A549 treated with CpdA at 1 μM for 4 hours (cell line): ENCODE measurements at places on chromosomes 1 and 21. TPM values are rescaled to one million over a fixed set of nuclear protein-coding genes. Genes with fewer than 3 reads are reported as not detected.

RIPPLY3 gene
- total RNA-seq, result 0.56 to 0.73 TPM (median 0.66 TPM) in 5 replicates

TACSTD2 gene
- not detected in 5 replicates for total RNA-seq

C1orf167 gene
- 0.08 TPM in 1 of 5 replicates, not detected in the others for total RNA-seq

LCE1F gene
- total RNA-seq, result not detected in 5 replicates

LCE3A gene
- not detected in 5 replicates for total RNA-seq

ATAD3C gene
- not detected in 5 replicates for total RNA-seq

SLC30A2 gene
- 0.03 to 0.17 TPM (median 0.04 TPM) in 4 of 5 replicates, not detected in the other for total RNA-seq

NCAM2 gene
- not detected in 5 replicates for total RNA-seq

CD34 gene
- 0.01 TPM in 1 of 5 replicates, not detected in the others for total RNA-seq

LRRC39 gene
- total RNA-seq, result 0.09 to 0.15 TPM in 2 of 5 replicates, not detected in the others

C1QTNF12 gene
- total RNA-seq, result 0.69 to 1.9 TPM (median 1.4 TPM) in 5 replicates

BEND5 gene
- total RNA-seq, result not detected in 5 replicates

NCMAP gene
- total RNA-seq, result 0.03 to 0.08 TPM (median 0.04 TPM) in 4 of 5 replicates, not detected in the other

UQCRHL gene
- 6.7 to 9.8 TPM (median 7.3 TPM) in 5 replicates for total RNA-seq

MPL gene
- 0.09 to 0.22 TPM in 2 of 5 replicates, not detected in the others for total RNA-seq

MYOCOS gene
- total RNA-seq, result not detected in 5 replicates

NGF gene
- 2.3 to 4.9 TPM (median 4.0 TPM) in 5 replicates for total RNA-seq

C4BPA gene
- 0.44 to 1.5 TPM (median 0.59 TPM) in 5 replicates for total RNA-seq

AGBL4 gene
- not detected in 5 replicates for total RNA-seq

ST3GAL3 gene
- 1.7 to 2.9 TPM (median 2.4 TPM) in 5 replicates for total RNA-seq

HPCAL4 gene
- total RNA-seq, result 0.24 to 0.41 TPM (median 0.29 TPM) in 5 replicates

GPA33 gene
- total RNA-seq, result not detected in 5 replicates

DENND2C gene
- total RNA-seq, result 0.29 to 0.93 TPM (median 0.45 TPM) in 5 replicates

SHISAL2A gene
- 0.19 TPM in 1 of 5 replicates, not detected in the others for total RNA-seq

TRIM63 gene
- 0.03 TPM in 1 of 5 replicates, not detected in the others for total RNA-seq

LCE1C gene
- not detected in 5 replicates for total RNA-seq

OR2M5 gene
- not detected in 5 replicates for total RNA-seq

CYYR1 gene
- not detected in 5 replicates for total RNA-seq

LRRC3 gene
- total RNA-seq, result 0.98 to 2.0 TPM (median 1.7 TPM) in 5 replicates

CA14 gene
- not detected in 5 replicates for total RNA-seq

TMEM269 gene
- 0.07 to 0.40 TPM (median 0.10 TPM) in 4 of 5 replicates, not detected in the other for total RNA-seq

CD48 gene
- not detected in 5 replicates for total RNA-seq

DYRK1A gene
- 9.7 to 15.7 TPM (median 11.7 TPM) in 5 replicates for total RNA-seq

RIPK4 gene
- total RNA-seq, result 11.2 to 14.7 TPM (median 12.2 TPM) in 5 replicates

CSF3R gene
- not detected in 5 replicates for total RNA-seq

CAPN9 gene
- not detected in 5 replicates for total RNA-seq

SYT14 gene
- 0.03 to 0.11 TPM (median 0.06 TPM) in 5 replicates for total RNA-seq

CREG1 gene
- 74.8 to 97.3 TPM (median 92.2 TPM) in 5 replicates for total RNA-seq

SOAT1 gene
- 14.6 to 28.7 TPM (median 26.5 TPM) in 5 replicates for total RNA-seq

HSD3B1 gene
- total RNA-seq, result not detected in 5 replicates

NKAIN1 gene
- total RNA-seq, result 0.98 to 1.7 TPM (median 1.5 TPM) in 5 replicates

FAM177B gene
- not detected in 5 replicates for total RNA-seq

ETV3L gene
- total RNA-seq, result not detected in 5 replicates

FCRL6 gene
- total RNA-seq, result not detected in 5 replicates
